Stimulated activated CD8-positive, alpha-beta memory T cell treated with anti-CD3 and anti-CD28 coated beads, Interleukin-2, amount 100 ng/mL, for 1 hour (primary cell): ENCODE measurements at places on chromosomes 2 and 18.
A peak's percentile ranks its signal among the peaks of the same experiment; 100 is the strongest.

GRCh38 chr2:219294356-219295351, 14.5 kb downstream of the PTPRN start:
- peak; percentile 80 for DNase-seq

DNA sequence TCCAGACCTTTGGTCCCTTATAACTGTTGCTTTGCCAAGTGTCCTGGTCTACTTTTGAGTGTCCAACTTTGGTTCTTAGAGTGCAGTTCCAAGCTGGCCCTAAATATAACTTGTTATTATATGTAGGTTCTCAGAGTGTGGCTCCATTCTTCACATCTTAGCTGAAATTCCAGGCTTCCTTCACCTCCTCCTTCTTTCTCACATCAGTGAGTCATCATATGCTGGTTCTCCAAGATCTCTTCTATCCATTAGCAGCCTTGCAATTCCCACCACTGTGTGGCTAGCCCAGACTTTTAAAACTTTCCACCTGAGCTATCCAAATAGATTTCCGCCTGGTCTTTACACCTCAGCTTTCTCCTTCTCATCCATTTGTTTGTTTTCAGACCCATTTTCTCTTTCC, 12.6 kb upstream of the CXCR4 start:
- no peak for DNase-seq

DNA sequence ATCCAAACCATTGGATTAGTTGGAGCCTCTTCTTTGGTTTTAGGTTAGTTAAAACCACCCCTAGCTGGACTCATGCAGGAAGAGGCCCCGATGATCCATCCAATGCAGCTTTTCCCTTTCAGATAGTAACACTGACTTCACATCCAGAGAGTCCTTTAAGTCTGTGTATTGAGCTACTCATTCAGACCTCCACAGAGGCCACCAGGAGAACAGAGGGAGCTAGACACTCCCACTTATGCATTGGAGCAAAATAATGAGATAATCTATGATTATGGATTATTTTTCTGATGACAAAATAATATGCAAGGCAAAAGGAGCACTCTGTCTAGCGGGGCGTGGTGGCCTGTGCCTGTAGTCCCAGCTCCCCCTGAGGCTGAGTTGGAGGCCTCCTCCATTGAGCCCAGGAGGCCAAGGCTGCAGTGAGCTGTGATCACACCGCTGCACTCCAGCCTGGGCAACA, 1.6 kb upstream of the ROCK2 start:
- no peak for DNase-seq

DNA sequence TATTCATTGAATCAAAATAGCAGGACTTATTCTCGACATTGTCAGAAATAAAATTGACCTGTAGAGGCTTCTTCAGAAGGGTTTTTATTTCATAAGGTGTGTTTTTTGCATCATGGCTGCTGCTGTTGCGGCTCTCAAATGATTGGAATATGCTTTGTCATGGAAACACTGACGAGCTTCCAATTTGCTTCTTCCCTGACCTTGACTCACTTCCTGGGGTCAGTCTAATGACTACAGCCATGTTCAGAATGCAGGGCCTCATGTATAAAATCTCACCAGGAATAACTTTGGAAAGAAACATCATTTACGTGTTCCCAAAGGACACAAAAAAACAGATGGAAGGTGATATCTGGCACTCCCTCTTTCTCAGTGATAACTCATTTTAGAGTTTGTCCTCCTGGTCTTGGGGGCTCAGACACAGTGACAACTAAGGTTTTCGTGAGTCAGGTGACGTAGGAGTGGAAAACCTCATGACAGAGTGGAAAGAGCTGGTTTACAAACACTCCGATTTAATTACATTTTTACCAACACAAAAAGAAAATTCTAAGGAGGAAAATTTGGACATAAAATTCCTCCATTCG, 467.0 kb upstream of the RAB12 start:
- no peak for DNase-seq

DNA sequence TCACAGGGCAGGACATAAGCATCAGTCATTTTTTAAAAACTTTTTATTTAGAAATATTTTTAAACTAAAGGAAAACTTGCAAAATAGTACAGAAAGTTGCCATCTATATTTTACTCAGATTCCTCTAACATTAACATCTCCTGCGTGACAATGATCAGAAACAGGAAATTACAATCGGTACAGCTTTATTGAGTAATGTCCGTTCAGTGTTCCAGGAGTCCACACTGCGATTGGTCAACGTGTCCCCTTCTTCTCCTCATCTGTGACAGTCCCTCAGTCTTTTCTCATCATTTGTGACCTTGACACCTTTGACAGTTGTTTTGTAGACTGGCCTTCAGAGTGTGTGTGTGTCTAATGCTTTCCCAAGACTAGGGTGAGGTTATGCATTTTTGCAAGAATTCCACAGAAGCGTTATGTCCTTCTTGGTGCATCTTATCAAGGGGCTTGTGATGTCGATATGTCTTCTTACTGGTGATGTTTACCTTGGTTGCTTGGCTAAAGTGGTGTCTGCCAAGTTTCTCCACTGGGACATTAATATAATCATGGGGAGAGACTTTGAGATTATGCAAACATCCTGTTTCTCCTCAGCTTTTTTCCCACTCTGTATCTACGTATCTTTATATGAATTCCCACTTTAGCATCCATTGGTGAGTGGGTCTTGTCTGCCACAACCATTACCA, 21.4 kb upstream of the TMEM177 start:
- no peak for DNase-seq

GRCh38 chr2:24049485-24050021, at the start of gene FKBP1B:
Gene FKBP1B (plus strand): TSS chr2:24049741. CDS start chr2:24049850, 109 bp downstream.
- DNase-seq, result peak; percentile 23

- no peak for DNase-seq
These were observed 311.2 kb downstream of the OSR1 start for GRCh38 chr2:19046986-19047780.

GRCh38 chr2:76009484-76009883, 298.8 kb upstream of the GCFC2 start:
- DNase-seq, result no peak

- DNase-seq, result no peak
These were observed 154.7 kb downstream of the QPCT start for GRCh38 chr2:37499113-37499512.

- no peak for DNase-seq
These were observed 5.8 kb downstream of the NPPC start for GRCh38 chr2:231920366-231920765.

GRCh38 chr2:121237980-121238665, 46.9 kb downstream of the TFCP2L1 start:
- no peak for DNase-seq

DNA sequence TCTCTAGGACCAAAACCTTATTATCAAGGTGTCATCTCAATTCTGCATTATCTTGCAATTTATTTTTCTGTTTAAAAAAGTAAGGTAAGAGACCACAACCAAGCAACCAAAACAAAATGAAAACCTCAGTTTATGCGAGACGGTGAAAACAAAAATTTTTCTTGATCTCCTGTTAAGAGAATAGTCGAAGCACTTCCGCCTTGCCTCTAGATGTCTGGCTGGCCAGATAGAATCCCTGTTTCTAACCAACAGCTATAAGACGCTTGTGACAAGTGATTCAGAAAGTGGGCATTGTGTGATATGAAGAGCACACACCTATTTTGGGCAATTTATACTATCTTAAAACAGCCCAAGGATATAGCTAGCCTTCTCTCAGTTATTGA, 51.2 kb downstream of the MGAT5 start:
- no peak for DNase-seq

- no peak for DNase-seq
These were observed 244.8 kb upstream of the SIX2 start for GRCh38 chr2:45254025-45254424.

DNA sequence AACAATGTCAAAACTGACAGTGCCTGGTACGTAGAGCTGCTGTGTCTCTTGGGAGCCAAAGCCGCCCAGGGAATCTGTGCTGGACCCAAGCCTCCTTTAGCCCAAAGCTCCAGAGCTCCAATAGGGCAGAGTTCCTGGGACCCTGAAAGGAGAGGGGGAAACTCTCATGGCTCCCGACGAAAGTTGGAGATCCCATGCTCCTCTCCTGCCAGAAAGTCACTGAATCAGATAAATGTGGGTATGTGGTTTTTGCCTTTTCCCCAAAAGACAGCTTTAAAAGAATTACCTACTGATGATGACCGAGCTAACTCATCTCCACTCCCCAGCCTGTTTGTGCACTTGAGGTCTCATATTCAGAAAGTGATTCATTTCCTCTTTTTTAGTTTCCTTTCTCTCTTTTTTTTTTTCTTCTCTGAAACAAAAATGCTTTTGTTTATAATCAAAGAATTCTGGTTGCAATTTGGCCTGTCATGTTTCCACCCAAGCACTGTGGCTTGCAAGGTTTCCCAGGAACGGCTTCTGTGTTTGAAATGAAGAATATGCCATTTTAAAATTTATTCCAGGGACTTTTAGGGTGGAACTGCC, 14.1 kb upstream of the PMAIP1 start:
- no peak for DNase-seq

DNA sequence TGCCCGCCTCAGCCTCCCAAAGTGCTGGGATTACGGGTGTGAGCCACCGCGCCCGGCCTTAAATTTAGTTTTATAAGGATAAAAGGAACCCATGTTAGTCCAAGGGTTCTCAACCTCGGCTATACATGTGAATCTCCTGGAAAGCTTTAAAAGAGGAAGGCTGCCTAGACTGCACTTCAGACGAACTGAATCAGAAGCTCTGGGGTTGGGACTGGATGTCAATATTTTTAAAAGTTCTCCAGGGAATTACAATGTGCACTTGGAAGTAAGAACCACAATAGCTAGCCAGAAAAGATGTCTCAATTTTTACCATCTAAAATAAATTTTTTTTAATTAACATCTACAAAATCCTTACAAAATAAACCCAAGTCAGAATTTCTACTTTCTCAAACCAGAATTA, 10.1 kb downstream of the LMAN2L start:
- DNase-seq, result no peak

DNA sequence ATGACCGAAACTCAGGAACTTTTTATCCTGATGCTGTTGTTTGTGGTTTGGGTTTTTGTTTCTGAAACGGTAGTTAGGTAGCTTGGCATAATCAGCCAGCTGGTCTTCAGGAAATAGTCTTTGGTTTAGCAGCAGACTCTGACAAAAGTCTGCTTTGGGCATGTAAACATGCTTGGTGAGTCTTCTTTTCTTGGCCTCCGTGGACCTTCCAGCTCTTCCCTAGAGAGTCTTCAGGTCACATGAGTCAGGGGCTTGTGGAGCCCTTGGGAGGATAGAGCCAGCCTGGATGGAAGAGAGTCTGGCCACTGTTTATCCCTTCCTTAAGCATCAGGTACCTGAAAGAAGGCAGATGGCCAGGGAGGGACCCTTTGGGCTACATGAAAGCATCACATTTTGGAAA, 154.5 kb downstream of the MGAT5 start:
- DNase-seq, result no peak

DNA sequence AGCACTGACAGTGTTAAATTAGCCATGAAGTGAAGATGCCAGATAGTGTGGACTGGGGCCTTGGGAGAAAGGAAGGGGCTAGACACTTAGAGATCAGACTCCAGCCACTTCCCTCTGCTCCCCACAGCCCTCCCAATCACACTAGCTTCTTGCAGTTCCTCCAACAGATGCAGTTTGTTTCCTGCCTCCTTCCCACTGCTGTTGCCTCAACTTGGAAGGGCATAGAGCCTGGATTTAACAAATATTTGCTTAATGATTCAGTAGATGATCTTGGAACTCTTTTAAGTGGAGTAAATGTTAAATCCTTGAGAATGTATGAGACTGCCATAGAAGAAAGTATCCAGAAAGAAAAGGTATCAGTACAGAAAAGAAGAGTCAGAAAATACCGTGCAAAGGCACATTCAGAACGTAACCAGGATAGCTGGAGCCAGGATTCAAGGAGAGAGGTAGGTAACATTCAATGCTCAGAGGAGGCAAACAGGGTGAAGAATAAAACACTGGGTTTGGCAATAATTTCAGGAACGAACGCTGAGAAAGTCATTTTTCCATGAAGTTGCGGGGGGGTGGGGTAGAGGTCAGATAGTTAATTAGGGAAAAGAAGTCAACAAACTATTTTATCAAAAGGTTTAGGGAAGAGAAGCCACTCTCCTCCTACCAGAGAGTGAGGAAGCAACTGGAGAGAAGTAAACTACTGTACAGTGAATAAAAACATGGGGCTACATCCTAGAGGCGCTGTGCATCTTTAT, 1.3 kb upstream of the BZW1 start:
- DNase-seq, result no peak

GRCh38 chr18:12911025-12911928, 27.2 kb upstream of the PTPN2 start:
- DNase-seq, result peak; percentile 23

- no peak for DNase-seq
These were observed 195.7 kb downstream of the PIEZO2 start for GRCh38 chr18:10953672-10954071.

DNA sequence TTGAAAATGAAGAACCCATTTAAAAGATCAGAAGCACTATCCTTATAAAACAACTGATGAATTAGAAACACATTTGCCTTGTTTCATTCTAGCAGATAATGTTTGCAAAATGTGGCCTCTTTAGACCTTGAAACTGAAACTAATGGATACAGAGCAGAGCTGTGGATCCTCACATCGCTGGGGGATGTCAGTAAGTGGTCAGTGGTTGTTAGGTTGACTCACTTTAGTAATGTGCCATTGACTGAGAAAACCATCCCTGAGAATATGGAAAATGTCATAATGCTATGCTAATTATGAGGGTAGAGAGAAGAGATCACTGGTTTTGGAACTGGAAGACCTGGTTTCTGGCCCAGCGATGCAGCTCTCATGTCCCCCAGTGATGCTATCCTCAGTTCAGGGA, 176.7 kb downstream of the MYO1B start:
- no peak for DNase-seq

GRCh38 chr2:75523313-75524275, 37.1 kb downstream of the EVA1A start:
- DNase-seq, result no peak

DNA sequence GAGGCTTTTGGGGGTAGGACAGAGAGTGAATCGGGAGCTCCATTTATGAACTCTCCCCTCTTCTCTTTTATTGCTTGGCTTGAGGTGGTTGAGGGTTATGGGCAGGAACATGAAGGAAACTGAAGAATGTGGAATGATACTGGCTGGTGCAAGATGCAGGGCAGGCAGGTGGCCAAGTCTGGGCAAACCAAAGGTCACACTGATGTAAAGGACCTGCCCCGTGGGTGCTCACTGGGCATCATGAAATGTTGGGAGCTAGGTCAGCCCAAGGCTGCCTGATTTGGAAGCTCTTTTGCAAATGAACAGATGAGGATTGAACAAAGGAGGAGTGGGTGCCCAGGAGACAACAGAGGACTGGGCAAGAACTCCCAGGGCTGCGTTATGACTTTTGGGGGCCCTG, 328.9 kb downstream of the CLIP4 start:
- no peak for DNase-seq
